ENCODE measurements at places on chromosomes 7 and 10.

- no peak for DNase-seq
Measured at GRCh38 chr7:17863095-17863808, 77.0 kb downstream of the SNX13 start.

DNA sequence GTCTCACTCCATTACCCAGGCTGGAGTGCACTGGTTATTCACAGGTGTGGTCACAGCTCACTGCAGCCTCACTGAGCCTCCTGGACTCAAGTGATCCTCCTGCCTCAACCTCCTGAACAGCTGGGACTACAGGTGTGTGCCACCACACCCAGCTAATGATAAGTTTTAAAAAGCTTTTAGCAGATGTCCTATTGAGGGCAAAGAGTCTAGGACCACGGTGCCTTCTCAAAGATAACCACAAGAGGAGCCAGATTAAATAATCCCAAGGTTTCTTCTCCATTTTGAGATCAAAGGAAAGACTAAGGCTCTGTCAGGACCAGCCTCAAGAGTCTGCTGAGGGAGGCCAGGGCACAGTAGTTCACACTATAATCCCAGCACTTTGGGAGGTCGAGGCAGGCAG, 4.7 kb downstream of the ATP5MF start:
- no peak for DNase-seq

- peak; percentile 37 for DNase-seq
Measured at GRCh38 chr10:93947055-93947454, 46.7 kb upstream of the PLCE1 start.

DNA sequence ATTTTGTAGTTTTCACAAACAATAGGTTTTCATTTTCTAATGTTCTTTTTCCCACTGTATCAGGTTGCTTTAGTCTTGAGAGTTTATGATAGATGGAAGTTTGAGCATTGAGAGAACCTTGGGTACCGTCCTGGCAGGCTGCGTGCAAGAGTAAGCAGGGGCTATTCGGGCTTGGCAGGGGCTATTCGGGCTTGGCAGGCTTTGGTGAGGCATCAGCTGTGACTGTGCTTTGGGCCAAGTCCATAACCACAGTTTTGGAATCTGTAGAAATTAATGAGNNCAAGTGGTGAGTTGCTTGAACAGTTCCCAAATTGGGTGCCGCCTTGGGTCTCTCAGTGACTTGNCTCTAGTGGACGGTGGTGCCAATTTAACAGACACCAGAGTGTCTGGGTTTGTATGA, 424.6 kb downstream of the PAXIP1 start:
- no peak for DNase-seq

- DNase-seq = no peak
Measured at GRCh38 chr7:17770710-17771375, 169.5 kb downstream of the SNX13 start.

GRCh38 chr7:1297017-1297960, 64.6 kb downstream of the UNCX start:
- DNase-seq = no peak

- DNase-seq = no peak
Measured at GRCh38 chr7:76129366-76129765, 72.3 kb upstream of the SRRM3 start.

DNA sequence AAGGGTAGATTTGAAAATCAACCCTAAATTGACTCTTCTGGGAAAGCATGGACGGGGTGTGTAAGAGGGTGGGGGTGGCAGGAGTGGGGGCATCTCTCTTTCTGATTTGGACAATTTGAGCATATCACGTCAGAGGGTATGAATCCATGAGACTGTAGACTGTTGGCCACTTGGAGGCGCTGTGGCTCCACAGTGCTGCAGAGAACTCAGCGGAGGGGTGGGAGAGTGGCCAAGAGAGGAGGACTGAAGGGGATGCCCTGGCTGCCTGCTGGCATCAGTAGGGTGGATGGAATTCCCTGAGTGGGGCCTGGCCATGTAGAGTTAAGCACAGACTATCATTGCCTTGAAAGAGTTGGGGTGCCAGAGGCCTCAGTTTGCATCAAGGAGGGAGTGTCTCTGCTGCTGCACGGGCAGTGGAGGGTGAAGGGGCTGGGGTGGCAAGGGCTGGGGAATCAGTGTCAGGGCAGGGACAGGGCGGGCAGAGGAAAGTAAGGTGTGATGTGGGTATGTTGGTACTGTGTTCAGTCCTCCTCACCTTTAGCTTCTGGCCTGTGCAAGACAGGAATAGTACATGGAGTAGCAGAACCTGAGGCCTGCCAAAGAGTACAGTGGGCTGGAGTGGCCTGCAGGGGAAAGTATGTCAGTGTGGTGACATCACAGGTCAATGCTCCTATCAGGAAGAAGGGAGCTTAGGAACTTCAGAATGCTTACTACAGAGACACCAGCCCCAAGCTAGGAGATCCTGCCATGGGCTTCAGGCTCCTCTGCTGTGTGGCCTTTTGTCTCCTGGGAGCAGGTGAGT, 133.5 kb upstream of the PRSS58 start:
- DNase-seq = peak; percentile 46

DNA sequence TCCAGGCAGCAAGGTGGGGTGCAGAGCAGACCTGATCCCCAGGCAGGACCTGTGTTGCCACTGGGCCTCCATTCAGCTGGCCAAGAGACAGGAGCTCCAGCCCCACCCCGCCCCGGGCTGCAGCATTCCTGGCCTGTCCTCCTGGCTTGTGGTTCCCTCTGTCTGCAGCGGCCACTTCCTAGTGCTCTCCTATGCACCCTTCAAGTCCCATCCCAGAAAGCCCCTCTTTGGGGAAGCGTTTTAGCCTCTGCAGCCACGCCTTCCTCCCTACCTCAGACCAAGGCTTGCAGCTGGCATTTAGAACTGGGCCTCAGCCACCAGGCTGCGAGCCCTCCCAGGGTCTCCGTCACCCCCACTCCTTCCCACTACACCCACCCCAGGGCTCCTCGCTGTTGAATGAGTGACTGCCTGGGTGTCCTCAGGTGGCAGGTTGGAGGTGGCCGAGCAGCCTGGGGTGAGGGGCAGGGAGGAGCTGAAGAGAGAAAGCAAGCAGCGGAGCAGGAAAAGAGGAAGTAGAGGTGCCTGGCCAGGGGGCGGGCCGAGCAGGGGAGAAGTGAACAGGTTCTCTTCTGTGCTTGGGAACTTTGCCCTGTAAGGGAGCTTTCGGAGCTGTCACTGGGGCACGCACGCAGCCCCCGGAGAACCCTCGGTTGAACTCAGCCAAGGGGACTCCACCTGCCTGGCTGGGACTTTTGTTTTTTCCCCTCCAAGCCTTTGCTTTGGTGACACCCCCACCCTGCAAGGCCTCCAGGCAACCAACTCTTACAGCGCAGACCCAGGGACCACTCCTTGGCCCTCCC, 109.1 kb upstream of the TNRC18 start:
- no peak for DNase-seq

DNA sequence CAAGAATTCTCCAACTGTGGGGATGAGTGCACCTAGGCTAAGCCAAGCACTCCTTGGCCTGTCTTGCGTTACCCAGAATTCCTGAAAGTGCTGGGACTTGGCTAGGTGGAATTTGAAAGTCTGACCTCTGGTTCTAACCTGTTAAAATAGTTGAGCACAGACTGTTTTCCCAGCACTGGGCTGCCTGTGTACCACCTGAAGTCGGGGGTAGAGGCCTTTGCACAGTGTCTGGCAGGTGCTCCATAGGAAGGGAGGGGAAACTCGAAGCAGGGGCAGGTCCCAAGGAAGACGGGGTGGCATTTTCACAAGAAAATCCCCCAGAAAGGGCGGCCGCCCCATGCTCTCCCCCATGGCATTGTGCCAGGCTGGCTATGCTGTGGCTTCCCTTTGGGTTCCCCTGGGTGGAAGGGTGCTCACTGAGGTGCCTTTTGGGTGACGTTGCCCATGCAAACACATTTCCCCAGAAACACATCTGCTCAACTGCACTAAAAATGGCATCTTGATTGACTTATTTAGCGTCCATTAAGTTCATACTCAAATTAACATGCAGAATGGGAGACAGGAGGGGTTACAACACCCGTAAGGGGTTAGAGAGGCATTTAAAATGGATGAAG, 62.9 kb downstream of the SYPL1 start:
- DNase-seq = no peak

GRCh38 chr7:131370523-131370968, 42.9 kb downstream of the MKLN1 start:
- DNase-seq = no peak

- peak; percentile 44 for DNase-seq
Measured at GRCh38 chr7:48299580-48300169, 128.4 kb downstream of the ABCA13 start.

DNA sequence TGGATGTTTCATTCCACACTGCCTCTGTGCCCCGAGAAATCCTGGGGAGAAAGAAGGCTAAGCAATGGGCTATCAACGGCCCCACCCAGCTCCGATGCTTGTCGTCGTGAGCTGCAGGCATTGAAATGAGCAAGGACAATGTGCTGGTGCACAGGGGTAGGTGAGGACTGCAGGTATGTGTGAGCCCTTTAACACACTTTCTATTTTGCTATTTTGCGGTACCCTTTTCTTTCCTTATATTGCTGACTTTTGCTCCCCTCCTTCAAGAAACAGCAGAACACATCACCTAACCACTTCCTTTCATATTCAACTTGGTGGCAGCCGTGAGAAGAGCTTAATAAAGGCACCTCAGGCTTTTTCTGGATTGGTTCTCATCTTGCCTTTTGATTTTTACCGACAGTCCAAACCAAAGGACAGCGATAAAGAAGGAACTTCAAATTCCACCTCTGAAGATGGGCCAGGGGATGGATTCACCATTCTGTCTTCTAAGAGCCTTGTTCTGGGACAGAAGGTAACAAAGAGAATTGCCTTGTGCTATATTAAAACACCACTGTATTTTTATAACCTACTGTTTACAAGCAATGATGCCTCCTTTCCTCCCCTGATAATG, 39.2 kb downstream of the AIFM2 start:
- DNase-seq = no peak

DNA sequence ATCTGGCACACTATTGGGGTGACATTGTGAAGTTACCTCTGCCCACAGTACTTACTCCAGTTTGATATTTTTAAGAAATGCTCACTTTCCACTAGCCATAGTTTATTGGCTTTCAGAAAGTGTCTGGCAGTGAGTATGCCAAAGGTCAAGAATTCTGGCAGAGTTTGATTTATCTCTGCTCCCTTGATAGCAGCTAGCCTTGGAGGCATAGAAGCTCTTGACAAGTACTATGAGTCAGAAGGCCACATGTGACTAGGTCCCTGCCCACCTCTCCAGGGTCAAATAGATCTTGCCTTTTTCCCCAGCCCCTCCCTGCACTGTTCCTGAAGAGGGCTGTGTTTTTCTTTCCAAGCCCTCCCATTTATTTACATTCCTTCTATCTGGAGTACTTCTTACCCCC, 202.2 kb downstream of the AUTS2 start:
- peak; percentile 65 for DNase-seq

DNA sequence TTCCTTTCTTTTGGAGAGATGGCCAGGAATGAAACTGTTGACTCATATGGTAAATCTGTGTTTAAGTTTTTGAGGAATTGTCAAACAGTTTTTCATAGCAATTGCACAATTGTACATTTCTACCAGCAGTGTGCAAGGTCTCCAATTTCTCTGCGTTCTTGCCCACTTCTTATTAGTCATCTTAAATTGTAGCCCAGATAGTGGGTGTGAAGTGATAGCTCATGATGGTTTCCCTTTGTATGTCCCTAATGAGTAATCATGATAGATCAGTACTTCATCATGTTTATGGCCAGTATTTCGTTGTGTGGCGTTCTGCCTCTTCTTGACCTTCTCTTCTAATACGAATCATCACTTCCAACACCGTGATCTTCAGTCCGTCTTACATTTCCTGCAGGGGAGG, 136.3 kb downstream of the DOCK1 start:
- DNase-seq = no peak

GRCh38 chr10:9081253-9081652, 1026.8 kb downstream of the GATA3 start:
- no peak for DNase-seq

DNA sequence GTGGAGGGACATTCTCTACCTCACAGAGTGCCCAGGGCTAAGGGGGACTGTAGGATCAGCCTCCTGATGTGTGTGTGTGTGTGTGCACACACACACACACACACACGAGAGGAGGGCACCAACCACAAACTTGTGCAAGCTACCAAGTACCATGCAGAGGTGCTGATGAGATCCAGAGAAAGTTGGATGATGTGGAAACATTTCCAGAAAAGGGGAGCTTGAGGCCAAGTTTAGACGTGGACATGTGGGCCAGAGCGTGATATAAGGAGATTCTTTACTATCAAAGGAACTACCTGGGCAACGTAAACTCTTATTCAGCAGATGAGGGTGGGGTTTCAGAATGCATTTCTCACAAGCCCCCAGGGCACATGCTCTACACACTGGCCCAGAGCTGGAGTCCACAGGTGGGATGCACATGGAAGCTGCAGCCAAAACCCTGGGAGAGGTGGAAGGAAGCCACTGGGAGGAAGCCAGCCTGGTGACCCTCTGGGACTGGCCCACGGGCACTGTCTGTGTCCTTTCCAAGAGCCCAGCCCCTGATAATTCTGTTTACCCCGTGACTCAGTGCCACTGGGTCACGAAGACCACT, 53.5 kb downstream of the DLG5 start:
- DNase-seq = no peak

DNA sequence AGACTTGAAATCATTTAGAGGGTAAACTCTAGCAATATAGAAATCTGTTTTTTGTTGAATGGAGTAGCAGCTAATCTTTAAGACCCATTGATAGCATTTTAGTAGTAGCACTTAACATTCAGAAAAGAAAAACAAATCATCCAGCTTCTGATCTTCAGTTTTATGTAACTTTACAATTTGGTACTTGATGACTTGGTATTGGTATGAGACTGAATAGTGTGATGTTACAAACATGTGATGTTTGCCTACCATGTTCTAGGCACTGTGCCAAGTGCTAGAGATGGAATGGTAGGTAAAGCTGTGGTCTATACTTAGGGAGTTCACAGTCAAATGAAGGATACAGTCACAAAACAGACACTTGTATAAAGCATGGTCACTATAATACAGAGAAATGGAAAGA, 21.3 kb downstream of the ZEB1 start:
- no peak for DNase-seq

DNA sequence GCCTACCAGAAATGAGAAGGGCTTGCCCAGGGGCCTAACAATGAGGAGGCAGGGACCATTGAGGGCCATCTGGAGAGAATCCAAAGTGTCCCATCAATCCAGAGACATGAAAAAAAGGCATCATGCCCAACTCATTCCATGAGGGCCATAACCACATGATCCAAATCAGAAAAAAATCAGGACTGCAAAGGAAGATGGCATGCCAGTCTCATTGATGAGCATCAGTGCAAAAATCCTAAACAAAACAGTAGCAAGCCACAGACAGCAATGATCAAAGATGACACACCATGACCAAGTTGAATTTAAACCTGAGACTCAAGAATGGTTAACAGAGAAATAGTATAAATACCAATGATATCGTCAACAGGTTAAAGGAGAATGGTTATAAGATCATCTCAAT, 7.0 kb upstream of the CYP3A4 start:
- DNase-seq = no peak

- DNase-seq = no peak
Measured at GRCh38 chr10:586151-586550, 103.3 kb downstream of the DIP2C start.

GRCh38 chr7:83111391-83111790, 51.3 kb downstream of the PCLO start:
- no peak for DNase-seq

- DNase-seq = no peak
Measured at GRCh38 chr10:7589748-7590147, 77.0 kb downstream of the ITIH5 start.
